Fibroblast of skin of left biceps (primary cell): ENCODE measurements at places on chromosomes 5 and 9.

DNA sequence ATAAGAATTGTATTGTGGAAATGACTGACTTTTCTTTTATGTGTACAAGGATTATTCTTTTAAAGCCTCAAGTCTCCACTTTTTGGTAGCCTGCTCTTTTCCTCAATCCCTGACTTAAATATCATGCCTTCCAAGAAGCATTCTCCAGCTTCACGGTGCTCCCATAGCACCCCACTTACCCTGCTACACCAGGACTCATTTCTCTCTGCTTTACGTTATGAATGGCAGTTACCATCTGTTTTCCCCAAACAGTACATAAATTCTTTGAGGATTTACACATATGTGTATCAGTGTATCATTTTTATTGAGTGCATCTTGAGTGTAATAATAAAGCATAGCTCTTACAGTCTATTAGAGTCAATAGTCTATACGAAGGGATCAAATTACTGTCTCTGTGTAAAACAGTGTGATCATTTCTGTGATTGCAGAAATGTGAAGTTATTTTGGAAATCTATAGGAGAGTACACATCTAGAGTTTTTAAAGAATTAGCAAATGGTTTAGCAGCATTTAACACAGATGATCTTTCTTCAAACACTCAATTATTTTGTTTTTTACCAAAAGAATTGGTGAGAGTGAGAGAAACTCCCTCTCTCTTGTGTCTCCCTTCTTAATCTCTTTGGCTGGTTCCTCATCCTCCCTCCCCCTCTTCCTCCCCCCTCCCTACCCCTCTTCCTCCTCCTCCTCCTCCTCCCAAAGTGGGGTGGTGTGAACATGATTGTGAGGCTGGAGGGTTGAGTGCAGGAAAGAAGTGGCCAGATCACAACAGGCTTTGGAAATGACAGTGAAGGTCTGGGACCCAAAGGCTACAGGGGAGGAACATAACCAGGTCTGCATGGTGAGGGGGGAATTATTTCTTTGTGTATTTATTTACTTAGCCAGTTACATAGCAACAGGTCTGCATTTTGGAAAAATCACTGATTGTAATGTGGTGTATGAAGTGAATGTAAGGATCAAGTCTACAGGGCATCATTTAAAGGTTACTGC lies 27.6 kb upstream of the ECM2 start:
- no peak for DNase-seq

DNA sequence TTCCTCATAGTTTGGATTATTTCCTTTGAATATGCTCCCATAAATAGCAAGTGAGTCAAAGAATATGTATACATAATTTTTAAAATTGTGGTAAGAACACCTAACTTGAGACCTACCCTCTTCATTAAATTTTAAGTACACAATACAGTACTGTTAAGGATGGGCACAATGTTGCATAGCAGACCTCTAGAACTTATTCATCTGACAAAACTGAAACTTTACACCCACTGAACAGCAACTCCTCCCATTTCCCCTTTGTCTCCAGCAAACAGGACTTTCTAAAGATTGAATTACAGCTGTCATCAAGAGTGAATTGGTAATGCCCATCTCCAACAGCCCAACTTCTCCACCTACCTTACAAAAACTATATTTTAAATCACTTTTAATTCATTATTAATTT lies 388.9 kb downstream of the HTR1A start:
- DNase-seq = no peak

- DNase-seq = no peak
Measured at GRCh38 chr9:36263683-36264082, 5.4 kb upstream of the GNE start.

DNA sequence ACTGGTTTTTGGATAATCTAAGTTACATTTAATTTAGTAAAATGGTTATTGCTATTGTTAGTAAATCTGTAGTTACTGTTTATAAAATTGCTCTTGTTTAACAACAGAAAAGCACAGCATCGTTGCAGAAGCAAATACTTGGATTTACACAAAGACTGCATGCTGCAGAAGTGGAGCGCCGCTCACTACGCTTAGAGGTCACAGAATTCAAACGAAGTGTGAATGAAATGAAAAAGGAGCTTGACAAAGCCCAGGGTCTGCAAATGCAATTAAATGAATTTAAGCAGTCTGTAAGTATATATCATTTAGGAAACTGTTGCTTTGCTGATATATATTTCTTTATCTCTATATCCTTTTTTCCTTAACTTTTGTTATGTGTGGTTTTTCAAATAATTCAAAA lies 226.0 kb downstream of the CCDC171 start:
- DNase-seq = no peak

GRCh38 chr9:72349240-72349639 lies 15.8 kb downstream of the ZFAND5 start:
- DNase-seq = no peak

DNA sequence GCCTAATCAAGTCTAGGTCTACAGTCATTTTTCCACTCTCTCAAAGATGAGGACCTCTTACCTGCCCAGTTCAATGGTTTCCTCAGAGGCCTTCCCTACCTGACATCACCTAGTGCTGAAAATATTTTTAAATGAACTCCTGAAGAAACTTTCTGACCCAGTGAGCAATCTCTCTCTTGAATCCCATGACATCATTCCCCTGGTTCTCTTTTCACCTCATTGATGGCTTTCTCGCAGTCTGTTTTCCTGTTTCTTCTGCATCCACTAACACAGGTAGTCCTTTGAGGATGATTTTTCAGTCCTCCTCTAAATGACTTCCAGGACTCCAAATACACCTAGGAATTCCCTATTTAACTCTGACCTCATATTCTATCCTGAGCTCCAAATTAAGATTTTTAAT lies 40.3 kb downstream of the SCAI start:
- no peak for DNase-seq

DNA sequence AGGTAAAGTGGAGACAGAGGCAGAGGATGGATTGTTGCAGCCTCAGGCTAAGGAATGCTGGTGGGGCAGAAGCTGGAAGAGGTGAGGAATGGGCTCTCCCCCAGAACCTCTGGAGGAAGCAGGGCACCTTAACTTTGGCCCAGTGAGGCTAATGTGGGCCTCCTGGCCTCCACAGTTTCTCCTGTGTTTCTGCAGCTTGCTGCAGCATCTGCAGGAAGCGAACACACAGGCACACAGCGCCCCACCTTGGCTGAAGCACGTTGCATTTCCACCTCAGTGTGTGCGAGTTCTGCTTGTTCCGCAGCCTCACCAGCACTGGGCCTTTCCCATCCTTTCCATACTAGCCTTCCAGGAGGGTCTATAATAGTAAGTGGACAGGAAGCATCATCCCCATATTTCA lies 27.2 kb upstream of the ASS1 start:
- no peak for DNase-seq

GRCh38 chr5:65105301-65105700 lies 336.6 kb downstream of the CWC27 start:
- DNase-seq = no peak

GRCh38 chr9:10525972-10526371 lies 86.8 kb downstream of the PTPRD start:
- no peak for DNase-seq

DNA sequence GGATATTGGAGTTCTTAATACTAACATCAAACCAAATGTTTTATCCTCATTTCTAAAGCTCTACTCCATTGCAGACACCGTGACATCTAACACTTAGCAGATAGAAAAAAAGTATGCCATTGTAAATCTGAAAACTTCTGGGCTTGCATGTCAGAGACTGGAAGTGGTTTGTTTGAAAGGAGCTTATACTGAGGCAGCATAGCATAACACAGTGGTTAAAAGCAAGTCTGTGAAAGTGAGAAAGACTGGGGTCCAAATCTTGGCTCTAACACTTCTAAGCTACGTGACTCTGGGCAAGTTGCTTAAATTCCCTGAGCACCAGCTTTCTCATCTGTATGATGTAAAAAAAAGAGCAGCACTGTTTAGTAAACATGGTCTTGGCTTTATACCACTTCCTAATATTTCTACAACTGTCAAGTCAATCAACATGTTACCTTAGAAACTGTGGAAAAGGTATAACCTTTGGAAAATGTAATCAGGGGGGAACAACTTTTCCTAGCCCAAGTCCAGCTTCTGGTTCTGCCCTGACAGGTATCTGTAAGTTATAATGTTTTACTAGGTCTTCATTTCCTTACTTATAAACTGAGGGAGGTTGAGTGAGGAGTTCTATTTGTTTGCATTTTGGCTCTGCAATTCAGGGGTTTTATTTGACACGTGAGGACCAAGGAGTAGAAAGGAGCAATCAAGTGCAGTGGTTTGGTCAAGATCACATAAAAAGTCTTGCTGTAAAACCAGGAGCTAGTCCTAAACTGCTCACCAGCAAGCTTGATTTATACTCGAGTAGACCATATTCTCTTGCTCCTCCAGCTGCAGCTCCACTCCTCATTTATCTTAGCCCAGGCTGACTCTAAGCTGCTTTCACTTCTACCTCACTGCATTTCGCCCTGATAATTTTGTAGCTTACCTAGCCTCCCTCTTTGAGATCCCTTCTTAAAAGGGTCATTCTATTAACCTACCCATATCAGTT lies 541.0 kb downstream of the RAB3C start:
- DNase-seq = no peak

DNA sequence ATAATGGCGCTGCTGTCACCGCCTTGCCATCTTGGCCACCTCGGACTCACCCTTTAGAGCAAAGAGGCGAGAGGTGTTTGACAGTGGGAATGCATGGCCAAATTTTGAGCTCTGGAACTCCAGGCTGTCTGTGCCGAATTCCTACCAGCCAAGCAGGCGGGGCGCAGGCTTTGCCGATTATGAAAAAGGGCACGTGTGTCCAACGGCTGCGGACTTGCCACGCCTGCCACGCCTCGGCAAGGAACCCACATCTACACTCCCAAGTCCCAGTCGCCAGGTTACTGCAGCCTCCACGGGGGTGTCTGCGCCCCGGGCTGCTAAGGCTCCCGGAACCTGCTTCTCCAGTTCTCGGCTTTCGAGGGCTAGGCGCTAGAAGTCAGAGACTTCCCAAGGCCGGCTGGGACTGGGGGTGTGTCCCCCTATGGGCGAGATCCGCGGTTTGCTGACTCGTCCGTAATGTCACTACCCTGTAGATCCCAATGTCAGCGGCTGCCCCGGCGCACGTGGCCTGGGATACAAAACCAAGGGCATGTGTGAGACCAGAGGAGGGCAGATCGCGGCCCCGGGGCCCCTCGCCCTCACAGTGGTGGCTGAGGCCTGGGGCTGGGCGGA lies 2.8 kb downstream of the NPR3 start:
- no peak for DNase-seq

DNA sequence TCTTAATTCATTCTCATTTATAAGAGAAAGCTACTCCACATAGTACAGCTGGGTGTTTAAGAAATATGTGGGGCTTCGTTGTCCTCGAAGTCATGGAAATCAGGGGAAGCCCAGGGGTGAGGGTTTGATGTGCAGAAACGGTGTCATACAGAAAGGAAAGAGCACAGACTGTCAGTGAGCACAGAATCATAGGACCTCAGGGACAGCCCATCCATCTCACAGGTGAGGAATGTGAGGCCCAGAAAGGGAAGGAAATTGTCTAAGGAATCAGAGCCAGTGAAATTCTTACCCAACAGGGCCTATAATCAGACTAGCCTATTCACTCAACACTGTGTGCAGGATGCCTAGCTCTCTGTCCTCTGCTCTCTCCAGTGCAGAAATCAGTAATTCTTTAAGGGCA lies 535.6 kb downstream of the SPOCK1 start:
- DNase-seq = no peak

GRCh38 chr5:28386712-28387111 lies 1348.3 kb upstream of the CDH9 start:
- no peak for DNase-seq

- no peak for DNase-seq
Measured at GRCh38 chr9:132784286-132784830, 93.7 kb downstream of the AK8 start.

- no peak for DNase-seq
Measured at GRCh38 chr9:135737840-135738521, 36.0 kb downstream of the KCNT1 start.

DNA sequence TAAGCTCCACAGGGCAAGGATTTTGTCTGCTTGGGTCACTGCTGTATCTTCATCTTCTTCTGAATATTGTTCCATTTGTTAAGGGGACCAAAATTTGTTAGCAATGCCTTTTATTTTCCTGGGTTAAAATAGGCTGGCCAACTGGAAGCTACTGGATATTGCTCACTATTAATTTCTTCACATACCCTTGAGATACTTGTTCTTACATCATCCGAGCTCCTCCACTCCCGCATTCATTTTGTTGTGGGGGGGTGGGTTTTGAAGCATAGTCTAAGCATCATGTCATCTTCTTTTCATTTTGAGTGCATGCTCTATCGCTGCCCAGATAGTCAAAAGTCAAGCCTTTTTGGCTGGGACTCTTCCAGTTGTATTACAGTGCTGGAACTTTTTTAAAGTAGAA lies 42.5 kb upstream of the PIK3R1 start:
- DNase-seq = no peak

DNA sequence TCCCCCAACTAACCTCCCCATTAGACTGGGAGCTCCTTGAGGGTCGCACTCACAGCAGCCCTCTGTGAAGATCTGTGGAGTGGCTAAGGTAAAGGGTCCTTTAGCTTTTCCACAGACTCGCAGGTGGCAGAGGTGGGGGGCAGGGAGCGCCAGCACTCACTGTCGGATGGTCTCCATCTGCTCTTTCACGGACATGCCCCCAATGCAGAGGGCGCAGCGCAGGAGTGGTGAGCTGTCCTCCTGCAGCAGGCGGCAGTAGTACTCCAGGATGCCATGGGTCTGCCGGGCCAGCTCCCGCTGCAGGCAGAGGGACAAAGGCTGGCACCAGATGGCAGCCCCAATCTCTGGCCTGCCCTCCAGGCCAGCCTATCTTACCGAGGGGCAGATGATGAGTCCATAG lies 2.2 kb downstream of the DDX41 start:
- no peak for DNase-seq

DNA sequence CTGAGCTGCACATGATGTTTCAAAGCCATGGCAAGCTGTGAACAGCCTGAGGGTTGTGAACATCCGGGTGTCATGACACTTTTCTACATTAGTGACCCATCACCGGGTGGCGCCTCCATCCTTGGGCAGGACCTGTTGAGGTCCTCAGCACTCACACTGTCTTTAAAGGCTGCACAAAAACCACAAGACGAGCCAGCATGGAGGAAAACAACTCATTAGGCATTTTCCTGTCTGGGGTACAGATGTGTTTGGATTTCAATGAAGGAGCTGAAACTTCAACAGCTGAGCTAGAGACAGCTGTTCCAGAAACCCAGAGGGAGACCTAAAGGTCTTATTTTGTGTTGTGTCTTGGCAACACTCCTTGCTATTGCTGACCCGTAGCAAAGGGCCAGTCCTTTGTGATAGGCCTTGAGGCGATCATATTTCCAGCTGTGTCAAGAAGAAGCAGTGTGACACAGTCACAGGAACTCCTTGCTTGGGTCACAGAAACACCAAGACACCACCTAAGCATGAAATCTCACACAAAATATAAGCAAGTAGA lies 151.8 kb upstream of the VLDLR start:
- DNase-seq = no peak

- no peak for DNase-seq
Measured at GRCh38 chr5:159819591-159820411, 96.5 kb upstream of the ADRA1B start.

GRCh38 chr9:90921969-90922368 lies 120.3 kb downstream of the SYK start:
- no peak for DNase-seq

GRCh38 chr9:134361426-134361825 lies 35.2 kb downstream of the RXRA start:
- DNase-seq = no peak

GRCh38 chr9:35604578-35605350 lies at the start of gene TESK1:
TSS of gene TESK1 (plus strand) at chr9:35605262. CDS start at chr9:35605620, 358 bp downstream.
- no peak for DNase-seq
